8988T (cell line): ENCODE measurements at places on chromosomes 4 and X.

DNA sequence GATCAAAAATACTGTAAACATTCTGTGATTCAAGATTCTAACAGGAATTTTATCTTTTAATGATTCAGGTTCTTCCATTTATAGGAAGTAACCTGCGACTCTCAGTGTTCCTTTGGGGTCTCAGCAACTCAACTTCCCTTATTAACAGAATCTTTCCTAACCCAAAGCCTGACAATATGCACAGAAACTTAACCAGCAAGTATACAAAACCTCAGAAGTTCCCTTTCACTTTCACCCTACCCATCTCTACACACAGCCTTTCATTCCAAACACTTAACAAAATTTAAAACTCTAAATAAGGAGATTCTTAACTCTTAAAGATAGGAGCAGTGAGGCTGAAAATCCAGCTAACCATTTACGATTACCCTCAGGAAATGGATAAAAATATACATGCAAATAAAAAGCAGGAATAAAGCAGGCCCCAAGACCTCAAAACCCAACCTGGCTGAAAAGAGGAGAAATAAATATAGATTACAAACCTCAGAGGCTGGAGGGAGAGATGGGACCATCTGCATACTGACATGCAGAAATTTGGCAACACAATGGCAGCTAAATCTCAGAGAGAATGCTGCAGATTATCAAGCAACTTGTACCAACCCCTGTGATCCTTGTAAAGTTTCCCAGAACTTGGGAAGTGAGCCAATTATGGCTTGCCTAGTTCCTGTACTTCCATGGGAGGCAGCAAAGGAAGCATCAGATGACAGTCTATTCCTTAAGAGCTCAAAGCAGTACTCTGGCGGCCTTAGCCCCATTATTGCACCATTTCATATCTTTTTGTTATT, 101.0 kb downstream of the ATP11C start:
- DNase-seq, result no peak

DNA sequence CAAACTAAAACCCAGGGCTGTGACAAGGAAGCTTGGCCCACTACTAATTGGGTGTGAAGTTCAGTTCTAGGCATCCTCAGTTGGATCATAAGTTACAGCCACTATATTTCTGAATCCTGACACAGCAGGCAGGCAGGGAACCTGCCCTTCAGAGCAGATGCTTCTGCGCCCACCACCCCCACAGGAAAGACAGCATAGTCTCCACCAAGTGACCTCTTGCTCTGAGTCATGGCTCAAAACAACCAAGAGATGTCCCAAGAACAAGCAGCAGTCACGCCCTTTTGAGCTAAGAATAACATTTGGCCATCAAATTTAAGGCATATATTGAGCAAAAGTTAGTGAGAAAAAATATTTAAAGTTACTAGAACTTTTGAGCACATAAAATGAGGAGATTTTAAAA, 170.7 kb upstream of the SMARCAD1 start:
- no peak for DNase-seq

DNA sequence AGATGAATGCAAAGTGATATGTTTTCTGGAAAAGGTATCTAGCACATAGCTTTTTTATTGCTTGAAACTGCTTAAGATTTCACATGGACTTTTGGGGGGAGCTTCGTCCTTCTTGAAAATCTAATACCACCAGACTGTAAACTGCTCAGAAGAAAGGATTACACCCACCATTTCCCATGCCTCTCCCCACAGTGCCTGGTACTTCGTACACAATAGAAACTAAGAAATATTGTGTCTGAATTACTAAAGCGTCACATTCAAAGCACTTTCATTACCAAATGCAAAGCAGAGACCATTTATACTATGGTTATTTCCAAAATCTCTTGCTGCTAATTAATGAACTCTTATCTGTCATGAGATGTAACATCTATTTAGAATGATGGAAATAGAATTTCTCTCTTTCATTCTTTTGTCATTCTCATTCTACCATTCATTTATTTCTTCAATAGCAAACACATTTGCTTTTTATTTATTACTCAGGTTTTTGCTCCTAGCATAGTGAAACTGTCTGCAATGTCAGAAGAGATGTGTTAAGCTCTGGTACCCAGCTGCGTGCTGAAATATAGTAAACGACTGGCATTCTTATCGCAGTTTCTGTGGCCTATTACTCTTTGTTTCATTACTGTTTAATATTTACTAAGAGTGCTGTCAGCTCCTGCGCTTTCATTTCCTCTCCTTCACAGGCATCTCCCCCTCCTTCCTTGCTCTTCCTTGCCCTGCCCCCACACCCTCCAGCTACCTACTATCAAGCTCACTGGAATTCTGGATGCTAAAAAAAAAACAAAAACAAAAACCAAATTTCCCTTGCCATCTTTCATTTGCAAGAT, 51.4 kb upstream of the RAPGEF2 start:
- no peak for DNase-seq

- DNase-seq, result no peak
Measured at GRCh38 chr4:109414938-109415337, 18.7 kb upstream of the SEC24B start.

- no peak for DNase-seq
Measured at GRCh38 chrX:14027036-14027435, 2.7 kb downstream of the GEMIN8 start.
